Activated CD4-positive, alpha-beta T cell treated with anti-CD3 and anti-CD28 coated beads for 1 hour (primary cell): ENCODE measurements at places on chromosomes 5 and 9.

GRCh38 chr9:90884178-90884577 lies 82.6 kb downstream of the SYK start:
- DNase-seq = no peak

GRCh38 chr5:156219483-156220005 lies 107.4 kb upstream of the SGCD start:
- DNase-seq = no peak

DNA sequence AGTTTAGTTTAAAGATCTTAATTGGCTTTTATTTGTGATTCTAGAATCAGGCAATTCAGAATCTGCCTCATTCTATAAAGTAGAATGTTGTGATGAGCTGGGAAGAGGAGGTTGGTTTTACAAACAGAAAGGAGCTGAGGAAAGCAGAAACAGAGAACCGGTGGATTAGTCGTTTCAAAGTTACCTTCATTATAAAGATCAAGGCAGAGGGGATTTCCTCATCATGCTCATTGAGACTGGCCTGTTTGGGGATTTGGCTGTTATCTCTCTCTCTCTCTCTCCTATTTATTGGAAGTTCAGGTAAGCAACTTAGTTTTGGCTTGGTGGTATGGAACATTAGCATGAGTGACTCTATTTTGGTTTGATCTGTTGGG lies 134.0 kb downstream of the GCNT1 start:
- DNase-seq = no peak

DNA sequence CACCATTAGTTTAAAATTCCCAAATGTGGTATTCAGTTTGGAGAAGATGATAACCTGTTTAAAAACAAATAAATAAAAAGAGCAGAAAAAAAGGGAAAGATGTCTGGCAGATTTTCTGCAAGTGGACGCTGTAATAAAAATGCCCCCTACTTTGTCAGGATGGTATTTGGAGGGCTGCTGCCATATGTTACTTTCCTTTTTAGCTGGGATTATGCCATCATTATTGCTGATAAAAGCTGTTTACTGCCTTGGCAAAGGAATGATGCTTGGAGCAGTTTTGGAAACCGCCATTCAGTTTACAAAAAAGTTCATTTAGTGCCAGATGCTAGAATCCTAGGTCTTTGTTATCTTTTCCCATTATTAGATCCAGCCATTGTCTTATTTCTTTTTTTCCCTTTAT lies 104.8 kb downstream of the PBX3 start:
- DNase-seq = no peak

GRCh38 chr5:137265457-137265856 lies 233.7 kb downstream of the SPOCK1 start:
- no peak for DNase-seq

DNA sequence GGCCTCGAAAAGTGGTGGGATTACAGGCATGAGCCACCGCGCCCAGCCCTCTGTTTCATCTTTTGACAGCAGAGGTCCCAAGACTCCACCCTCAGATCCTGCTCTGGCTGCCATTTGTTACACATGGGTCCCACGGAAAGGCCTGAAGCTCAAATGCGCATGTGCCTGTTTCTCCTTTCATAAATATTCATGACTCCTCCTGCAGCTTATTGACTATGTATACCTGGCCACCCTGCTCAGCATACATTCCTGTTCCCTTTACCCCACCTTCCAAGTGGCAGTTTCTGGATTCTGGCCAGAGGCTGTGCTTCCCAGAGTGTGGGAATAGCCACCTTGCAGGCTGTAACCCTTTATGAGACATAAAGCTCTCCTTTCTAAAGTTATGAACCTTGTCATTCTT lies 46.5 kb downstream of the AUH start:
- no peak for DNase-seq

DNA sequence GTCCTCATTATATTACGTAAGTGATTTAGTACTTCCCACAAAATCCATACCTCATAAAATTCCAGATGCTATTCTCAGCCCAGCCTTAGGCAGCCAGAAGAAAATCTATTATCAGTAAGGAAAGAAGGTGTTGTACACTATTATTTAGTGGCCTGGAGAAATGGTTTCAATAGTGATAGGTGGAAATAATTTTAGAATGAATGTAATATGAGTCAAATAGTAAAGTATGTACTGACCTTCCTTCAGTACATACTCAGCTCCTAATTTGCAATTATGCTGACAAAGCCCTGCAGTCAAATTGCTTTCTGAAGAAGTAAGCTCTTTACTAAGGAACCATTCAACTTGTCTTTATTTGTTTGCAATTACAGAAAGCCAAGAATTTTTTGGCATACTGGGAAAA lies 409.2 kb downstream of the HTR1A start:
- DNase-seq = no peak

DNA sequence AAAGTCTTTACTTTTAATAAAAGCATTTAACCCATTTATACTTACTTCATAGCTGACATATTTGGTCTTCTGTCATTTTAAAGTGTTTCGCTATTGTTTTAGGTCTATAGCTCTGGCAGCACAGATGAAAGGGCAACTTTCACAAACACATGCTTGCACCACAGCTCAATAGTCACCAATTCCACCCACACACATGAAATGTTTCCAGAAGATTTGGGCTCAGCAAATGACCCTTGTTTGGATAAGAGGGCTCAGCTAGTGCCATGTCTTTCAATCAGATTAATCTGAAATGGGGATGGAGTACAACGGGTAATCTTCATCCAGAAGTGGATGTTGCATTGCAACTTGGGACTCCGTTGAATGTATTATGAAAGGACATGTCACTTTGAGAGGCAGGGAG lies 176.0 kb downstream of the FGF18 start:
- DNase-seq = no peak

GRCh38 chr5:149317281-149318048 lies 27.8 kb upstream of the GRPEL2 start:
- no peak for DNase-seq

GRCh38 chr9:113155911-113156588 lies 5.2 kb downstream of the SLC31A2 start:
- no peak for DNase-seq

DNA sequence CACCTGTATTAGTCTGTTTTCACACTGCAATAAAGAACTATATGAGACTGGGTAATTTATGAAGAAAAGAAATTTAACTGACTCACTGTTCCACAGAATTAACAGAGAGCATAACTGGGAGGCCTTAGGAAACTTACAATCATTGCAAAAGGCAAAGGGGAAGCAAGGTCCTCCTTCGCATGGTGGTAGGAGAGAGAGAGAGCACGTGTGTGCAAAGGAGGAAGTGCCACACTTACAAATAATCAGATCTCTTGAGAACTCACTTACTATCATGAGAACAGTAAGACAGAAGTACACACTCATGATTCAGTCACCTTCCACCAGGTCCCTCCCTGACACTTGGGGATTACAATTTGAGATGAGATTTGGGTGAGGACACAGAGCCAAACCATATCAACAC lies 258.7 kb downstream of the TRIM32 start:
- no peak for DNase-seq

GRCh38 chr5:4804691-4805360 lies 335.3 kb upstream of the ADAMTS16 start:
- DNase-seq = no peak

DNA sequence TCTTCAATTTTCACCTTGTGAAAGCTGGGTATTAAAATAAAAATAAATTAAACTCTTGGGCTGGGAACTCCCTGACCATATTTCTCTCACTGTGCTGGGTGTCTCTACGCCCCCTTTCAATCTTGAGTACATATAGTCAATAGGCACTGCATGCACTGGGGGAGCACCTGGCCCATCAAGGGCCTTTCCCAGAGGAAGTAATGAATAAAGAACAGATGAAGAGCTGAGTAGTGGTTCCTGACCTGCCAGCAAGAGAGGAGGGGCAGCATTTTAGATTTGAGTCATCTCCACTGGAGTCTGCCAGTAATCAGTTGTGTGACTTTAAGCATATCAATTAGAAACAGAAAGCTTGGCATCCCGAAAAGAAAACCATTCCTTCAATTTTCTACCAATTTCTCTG lies 6.2 kb downstream of the MAPKAP1 start:
- no peak for DNase-seq

DNA sequence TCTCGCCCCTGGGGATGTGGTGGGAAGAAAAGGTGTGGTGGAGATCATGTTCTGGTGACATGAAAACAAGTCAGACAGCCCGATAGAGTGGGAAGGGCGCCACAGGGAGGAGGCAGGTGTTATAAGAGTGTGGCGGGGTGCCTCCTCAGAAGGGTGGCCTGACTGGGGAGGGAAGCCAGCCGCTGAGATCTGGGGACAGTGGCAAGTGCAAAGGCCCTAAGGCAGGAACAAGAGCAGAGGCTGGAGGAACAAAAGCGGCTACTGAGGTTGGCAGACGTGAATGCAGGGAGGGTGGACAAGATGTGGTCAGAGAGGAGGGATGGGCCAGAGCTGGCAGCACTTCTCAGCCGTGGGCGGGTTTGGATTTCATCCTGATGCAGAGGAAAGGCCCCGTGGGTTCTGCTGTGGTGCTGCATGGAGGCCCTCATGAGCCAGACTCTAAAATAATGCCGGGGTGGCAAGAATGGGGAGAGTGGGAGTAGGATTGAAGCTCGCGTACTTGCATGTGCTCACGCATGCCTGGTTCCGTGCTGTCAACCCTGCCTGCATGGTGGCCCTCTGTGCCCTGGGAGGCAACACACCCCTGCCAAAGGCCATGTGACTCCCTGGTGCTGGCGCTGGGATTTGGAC lies 89.2 kb downstream of the MVB12B start:
- no peak for DNase-seq

DNA sequence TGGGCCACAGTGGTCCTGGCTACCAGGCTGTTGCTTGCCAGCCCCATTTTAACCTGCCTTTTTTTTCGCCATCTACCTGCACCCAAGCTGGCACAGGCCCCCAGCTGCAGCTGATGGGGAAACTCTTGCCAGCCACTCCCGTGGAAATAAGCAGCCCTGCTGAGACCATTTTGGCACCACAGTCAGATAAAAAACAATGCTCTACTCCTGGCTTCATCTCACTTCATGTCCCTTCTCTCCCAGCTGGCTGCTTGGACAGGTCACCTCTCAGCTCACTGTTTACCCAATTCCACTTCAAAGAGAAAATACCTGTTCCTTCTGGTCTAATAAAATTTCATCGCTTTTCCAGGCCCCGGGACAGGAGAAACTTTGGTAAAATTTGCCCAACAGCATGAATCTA lies 322.6 kb upstream of the SLC30A5 start:
- DNase-seq = no peak

DNA sequence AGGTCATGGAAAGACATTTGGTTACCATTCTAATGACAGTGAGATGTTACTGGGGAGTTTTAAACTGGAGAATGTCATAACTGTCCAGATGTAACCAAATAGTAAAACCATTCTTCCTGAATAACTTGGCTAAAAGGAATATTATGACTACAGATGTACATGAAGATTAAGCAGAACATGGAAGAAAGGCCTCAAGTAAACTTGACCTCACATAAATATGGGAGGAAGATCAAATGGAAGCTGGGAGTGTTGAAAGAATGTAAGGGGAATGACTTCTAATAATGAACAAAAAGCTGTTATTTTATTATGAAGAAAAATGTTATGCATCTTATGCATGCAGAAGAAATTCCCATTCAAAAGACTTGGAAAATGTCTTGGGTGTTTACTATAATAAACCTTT lies 107.7 kb upstream of the CDKN2B start:
- DNase-seq = no peak

DNA sequence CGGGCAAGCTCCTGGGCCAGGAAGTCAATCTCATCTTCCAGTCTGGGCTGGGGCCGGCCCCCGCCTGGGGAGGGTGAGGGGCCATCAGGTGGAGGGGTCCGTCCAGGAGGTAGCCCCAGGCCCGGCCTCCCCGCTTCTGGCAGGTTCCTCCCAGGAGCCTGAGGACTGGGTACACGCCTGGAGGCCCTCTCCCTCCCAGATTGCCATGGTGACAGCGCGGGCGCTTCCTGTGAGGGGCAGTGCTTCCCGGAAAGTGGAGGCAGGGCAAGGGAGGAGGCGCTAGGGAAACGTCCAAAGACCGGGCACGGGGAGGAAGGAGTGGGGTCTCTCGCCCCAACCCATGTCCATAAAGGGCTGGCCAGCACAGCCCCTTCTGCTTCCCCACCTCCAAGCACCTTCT lies 4.9 kb downstream of the NPDC1 start:
- DNase-seq = no peak

GRCh38 chr5:40361378-40361777 lies 318.3 kb upstream of the PTGER4 start:
- no peak for DNase-seq

- DNase-seq = no peak
Measured at GRCh38 chr9:81213456-81213855, 475.9 kb downstream of the TLE1 start.

- DNase-seq = no peak
Measured at GRCh38 chr5:16618138-16618897, 1.5 kb upstream of the RETREG1 start.

GRCh38 chr9:8916771-8917170 lies 1117.2 kb upstream of the DMAC1 start:
- DNase-seq = no peak

- no peak for DNase-seq
Measured at GRCh38 chr5:124283031-124283430, 463.4 kb downstream of the ZNF608 start.

DNA sequence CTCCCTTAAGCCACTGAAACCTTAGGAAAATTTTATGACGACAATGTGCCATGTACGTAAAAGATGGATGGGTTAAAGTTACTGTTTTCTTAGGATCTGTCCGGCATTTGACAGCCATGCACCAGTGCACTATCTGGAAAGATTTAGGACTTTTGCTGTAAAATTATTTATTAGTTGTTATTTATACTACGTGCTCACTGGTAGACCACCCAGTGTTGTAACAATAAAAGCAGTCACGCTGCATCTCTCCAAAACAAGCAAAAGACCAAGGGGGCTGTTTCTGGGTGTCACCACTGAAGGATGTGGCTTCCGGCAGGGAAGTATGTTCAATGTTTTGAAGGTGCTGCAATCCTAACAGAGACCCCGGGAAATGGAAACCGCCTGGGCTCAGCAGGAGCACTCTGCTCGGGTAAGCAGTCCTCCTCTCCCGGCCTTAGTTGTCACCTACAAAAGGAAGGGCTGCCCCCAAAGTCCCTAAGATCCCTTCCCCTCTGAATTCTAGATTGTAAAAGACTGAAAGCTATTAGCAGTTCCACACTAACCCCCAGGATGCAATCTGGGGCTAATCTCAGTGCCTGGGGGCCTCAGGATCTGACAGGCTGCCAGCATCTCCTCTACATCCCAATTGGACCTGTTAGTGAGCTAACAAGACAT lies 38.6 kb downstream of the SAXO1 start:
- DNase-seq = no peak
